ENCODE measurements at places on chromosomes 12 and 14.
A peak's percentile ranks its signal among the peaks of the same experiment; 100 is the strongest.

- no peak for DNase-seq
Observed at GRCh38 chr14:32594766-32595165, 265.7 kb downstream of the AKAP6 start.

- no peak for DNase-seq
Observed at GRCh38 chr14:36268121-36268520, 52.3 kb downstream of the MBIP start.

- DNase-seq: no peak
Observed at GRCh38 chr14:100619396-100620254, 32.4 kb upstream of the BEGAIN start.

DNA sequence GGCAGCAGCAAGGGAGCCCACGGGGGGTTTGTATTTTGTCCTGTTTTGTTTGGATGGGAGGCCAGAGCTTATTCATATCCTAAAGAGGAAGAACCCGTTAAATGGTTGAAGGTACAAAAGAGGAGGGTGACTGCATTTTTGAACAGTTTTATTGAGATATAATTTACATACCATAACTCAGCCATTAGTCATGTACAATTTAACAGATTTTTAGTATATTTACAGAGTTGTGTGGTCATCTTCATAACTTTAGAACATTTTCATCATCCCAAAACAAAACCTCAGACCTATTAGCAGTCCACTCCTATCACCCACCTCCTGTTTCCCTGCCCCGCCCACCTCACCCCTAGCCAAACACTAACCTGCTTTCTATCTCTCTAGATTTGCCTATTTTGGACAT is 12.6 kb downstream of the NRDE2 start:
- DNase-seq: no peak

- DNase-seq: peak; percentile 82
Observed at GRCh38 chr14:68506645-68507419, 286.0 kb downstream of the ZFP36L1 start.

- DNase-seq: no peak
Observed at GRCh38 chr14:72515779-72516770, 377.8 kb downstream of the DPF3 start.

- no peak for DNase-seq
Observed at GRCh38 chr14:102011631-102012030, 47.3 kb downstream of the DYNC1H1 start.

GRCh38 chr12:114221136-114221833 is 184.7 kb downstream of the TBX5 start:
- DNase-seq: no peak

GRCh38 chr12:46535376-46535775 is 162.8 kb upstream of the SLC38A2 start:
- no peak for DNase-seq

DNA sequence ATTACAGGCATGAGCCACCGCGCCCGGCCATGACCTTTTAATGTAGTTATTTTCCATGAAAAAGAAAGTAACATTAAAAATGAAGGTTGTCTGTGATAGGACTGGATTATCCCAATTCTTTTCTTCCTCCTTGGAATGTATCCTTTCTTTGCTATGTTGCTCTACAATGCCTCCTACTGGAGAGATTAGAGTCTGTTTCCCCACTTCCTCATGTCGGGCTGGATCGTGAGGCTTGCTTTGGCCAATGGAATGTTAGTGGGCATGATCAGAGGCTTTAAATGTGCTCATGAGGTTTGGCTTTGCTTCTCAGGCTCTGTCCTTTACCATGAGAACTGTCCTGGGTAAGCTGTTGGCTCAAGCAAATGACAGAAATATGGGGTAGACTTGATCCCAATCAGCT is 34.7 kb upstream of the SOCS2 start:
- DNase-seq: no peak

- no peak for DNase-seq
Observed at GRCh38 chr12:10607885-10608458, 5.4 kb downstream of the MAGOHB start.

GRCh38 chr12:114160445-114160844 is 194.3 kb upstream of the RBM19 start:
- DNase-seq: no peak

- DNase-seq: no peak
Observed at GRCh38 chr12:30484658-30485057, 211.0 kb downstream of the IPO8 start.

GRCh38 chr12:67661311-67662021 is 12.9 kb downstream of the DYRK2 start:
- no peak for DNase-seq

GRCh38 chr12:74963867-74964331 is 245.7 kb downstream of the KCNC2 start:
- DNase-seq: no peak

- no peak for DNase-seq
Observed at GRCh38 chr12:130965214-130965613, 11.5 kb downstream of the ADGRD1 start.

GRCh38 chr12:57429473-57430111 is 1.3 kb downstream of the R3HDM2 start:
- no peak for DNase-seq

DNA sequence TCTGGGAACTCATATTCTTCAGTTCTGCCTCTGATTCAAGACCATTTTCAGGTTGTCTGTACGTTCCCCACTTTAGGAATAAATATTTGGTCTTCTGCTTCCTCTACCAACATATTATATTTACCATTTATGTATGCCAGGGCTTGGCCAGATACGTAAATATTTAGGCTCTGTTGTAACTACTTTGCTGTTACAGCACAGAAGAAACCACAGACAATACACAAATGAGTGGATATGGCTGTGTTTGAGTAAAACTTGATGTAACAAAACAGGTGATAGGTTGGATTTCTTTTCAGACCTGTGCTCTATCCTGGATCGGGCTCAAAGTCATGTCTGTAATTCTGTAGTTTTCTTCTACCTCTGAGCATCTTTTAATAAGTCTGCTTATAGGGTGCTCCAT is 37.5 kb downstream of the RAP1B start:
- DNase-seq: no peak

GRCh38 chr12:22034709-22035506 is 11.1 kb upstream of the CMAS start:
- DNase-seq: no peak

DNA sequence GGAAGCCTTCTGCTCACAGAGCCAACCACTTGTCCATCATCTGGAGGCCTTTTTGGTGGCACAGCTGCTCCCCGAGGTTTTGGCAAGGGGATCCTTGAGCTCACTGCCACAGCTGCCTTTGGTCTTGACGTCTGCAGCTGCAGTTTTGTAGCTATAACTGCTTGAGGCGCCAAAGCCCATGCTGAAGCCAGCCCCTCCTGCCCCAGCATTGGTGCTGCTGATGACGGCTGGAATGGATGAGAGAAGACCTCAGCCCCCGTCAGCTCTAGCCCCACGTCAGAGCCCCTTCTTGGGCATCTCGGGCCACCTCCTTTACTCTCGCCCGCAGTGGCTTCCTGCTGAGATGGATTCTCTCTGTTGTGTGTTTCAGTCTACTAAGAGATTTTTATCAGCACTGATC is 12.3 kb upstream of the KRT74 start:
- peak; percentile 75 for DNase-seq

DNA sequence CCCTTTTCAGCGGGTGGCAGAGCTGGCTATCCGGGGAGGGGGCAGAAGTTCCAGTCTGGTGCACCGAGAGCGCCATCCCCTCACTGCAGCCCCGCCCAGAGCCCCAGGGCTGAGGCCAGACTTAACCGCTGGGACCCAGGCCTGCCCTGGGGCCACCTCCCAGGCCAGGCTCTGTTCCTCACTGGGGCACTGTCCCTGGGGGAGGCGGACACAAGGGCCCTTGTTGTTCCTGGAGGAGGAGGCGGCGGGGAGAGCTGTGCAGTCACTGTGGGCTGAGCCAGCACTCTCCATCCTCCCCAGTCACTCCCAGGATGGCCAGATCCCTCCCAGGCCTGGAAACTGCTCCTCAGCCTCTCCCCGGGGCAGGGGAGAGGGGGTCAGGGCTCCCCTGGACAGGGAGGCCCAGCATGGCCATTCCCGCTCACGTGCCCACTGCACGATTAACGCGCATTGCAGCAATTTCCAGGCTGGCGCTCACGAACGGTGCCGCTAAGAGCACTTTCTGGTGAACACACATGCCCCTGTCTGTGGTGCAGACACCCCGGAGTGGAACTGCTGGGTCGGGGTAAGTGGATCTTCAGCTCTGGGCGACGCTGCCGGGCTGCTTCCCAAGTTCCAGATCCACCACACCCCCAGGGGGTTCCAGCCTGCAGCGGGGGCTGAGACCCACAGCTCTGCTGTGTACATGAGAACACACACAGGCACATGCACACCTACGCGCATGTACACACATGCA is 89.8 kb upstream of the SFSWAP start:
- DNase-seq: no peak

DNA sequence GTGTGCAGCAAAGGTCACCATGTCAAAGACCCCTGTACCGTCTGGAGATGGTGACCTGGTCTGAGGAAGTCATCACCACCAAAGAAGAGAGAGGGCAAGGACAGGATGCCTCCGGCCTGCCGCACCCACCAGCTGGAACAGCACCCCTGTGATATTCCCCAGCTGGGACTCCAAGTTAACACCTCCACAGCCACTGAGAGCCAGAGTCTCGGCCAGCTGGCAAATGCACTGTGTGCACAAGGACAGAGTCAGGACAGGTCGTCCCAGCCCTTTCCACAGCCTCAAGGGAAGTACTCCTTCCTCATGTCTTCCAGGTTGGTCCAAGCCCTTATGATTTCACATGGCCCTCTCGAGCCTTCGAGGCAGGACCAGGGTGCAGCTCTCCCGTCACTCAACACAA is 19.3 kb upstream of the FKBP4 start:
- no peak for DNase-seq

GRCh38 chr12:47754126-47754525 is 4.6 kb downstream of the RAPGEF3 start:
- DNase-seq: no peak

DNA sequence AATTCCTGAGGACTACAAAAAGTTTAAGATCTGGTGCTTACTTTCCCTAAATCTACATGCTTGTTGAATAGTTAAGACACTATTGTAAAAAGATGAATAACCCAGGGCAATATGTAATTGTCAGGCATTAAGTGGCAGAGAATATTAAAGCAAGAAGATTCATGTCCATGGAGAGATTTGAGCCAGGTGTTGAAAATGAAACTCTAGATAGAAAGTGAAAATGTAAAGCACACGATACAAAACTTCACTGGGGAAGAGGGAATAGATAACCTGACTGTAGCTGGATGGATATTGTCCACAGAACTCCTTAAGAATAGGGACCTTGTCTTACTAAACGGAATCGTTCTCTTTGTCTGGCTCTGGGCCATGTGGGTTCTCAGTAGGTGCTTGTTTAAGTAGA is 5.0 kb downstream of the CAND1 start:
- DNase-seq: no peak

GRCh38 chr12:121618659-121619233 is 7.6 kb upstream of the ORAI1 start:
- DNase-seq: no peak

- DNase-seq: peak; percentile 68
Observed at GRCh38 chr14:103091041-103091882, 3.3 kb upstream of the EXOC3L4 start.

All from stimulated activated naive CD4-positive, alpha-beta T cell (primary cell).